ENCODE measurements at places on chromosomes 7 and 10.

DNA sequence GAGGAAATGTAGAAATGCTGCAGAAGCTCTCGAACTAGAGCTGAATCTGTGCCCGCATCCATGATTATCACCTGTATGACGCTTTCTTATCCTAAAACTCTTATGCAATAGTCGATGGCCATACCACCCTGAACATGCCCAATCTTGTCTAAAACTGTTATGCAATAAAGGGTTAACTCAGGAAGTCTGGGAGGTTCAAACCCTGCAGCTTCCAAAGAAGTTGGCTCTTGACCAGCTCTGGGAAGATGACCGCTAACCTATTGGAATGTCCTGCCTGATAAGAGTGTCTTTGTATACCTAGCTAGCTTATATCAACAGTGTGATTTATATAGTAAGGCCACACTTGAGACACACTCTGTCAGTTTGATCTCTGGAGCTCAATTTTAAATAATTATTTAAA, 3.4 kb upstream of the C10orf88 start:
- no peak for DNase-seq

DNA sequence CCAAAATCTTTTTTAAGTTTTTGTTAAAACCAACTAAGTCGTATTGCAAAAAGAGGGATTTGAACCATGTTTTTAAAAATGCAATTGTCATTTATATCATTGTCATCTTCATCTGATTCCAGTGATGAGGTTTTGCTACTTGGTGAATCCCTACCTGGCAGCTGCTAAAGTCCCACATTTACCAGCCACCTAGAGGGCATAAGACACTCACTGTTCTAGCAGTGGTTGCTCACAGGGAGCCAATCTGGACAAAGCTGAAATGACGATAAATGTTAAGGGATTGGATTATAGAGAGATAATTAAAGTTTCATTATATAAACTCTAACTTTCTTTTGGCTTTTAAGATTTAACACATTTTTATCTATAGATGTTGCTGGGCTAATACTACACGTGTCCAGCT, 18.7 kb downstream of the KIFBP start:
- no peak for DNase-seq

GRCh38 chr7:749140-749551, 22.1 kb upstream of the PRKAR1B start:
- DNase-seq, result no peak

DNA sequence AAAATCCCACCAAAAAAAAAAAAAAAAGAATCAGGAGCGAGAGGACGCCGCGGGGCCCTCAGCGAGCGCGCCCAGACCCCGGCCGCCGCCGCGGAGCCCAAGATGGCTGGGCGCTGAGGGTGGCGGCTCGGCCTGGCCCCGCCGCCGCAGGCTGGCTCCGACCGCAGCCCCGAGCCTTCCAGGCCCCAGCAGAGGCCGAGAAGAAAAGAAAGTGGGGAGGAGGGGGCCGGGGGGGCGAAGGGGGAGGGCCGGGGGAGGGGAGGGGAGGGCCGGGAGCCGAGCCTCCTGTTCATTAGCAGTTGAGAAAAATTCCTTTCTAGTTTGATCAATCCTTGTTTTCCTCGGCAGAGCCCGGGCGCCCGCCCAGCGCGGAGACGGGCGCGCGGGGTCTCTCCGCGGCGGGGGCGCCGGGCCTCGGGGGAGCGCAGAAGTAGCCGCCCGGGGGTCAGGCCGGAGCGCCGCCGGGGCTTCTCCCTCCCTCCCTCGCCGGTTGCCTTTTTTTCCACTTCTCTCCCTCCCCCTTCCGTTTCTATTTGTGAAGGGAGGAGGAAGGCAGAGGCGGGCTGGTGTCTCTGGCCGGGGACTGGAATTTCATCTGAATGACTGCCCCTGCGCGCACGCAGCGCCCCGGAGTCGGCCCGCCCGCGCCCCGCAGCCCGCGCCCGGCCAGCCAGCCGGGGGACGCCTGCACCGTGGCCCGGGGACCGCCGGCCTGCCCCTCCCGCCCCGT, 778 bp upstream of the TRIM8 start:
- peak; percentile 47 for DNase-seq

- no peak for DNase-seq
Observed at GRCh38 chr10:132601567-132601966, 64.0 kb downstream of the INPP5A start.
